Caudate nucleus (tissue), 63 donors: ENCODE measurements at places on chromosomes 12 and 14.

DNA sequence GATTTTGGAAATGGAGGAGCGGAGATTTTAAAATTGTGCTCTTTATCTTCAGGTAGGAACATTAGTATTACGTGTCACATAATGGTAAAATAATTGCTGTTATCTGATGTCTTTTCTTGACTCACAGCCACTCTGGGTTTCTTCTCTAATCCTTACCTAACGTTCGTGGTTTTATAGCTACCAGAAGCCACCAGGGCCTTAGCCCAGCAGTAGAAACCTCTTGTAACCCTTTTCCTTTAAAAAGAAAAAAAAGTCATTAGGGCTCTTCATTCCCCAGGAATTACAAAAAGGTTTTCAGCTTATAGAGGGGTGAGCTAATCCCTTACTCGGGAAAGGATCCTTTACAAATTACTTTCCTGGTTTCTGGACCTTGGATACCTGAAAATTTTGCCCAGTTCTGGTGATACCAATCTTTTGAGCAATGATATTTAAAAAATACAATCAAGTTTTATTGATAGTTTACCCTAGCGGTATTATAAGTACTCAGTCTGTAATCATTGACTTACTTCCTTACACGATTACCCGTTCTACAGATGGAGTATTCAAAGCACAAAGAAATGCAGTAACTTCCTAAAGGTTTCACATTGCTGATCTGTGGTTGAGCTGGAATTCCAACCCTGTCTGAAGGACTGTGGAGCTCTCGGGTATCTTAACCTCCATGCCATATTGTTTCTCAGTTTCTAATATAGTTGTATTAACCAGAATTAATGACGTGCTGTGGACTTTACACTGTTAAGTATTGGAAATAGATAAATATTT, 1.6 kb downstream of the GABARAPL1 start:
- no peak for DNase-seq

- no peak for DNase-seq
Measured at GRCh38 chr14:44798386-44799242, 163.1 kb downstream of the KLHL28 start.

DNA sequence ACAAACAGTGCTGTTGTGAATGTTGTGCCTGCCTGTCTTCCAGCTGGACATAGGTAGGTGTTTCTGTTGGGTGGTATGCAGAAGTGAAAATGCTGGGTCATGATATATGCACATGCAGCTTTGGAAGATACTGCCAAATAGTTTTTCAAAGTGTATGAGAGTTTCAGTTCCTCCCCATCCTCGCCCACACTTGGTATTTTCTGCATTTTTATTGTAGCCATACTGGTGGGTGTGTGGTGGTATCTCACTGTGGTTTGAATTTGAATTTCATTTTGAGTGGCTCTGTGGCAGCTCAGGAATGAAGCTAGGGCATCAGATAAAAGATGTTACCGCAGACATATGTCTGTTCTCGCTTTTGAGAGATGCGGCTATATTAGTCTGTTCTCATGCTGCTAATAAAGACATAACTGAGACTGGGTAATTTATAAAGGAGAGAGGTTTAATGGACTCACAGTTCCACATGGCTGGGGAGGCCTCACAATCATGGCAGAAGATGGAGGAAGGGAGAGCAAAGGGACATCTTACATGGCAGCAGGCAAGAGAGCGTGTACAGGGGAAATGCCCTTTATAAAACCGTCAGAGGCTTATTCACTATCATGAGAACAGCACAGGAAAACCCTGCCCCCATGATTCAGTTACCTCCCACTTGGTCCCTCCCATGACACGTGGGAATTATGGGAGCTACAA, 183.1 kb downstream of the CAND1 start:
- DNase-seq: no peak

DNA sequence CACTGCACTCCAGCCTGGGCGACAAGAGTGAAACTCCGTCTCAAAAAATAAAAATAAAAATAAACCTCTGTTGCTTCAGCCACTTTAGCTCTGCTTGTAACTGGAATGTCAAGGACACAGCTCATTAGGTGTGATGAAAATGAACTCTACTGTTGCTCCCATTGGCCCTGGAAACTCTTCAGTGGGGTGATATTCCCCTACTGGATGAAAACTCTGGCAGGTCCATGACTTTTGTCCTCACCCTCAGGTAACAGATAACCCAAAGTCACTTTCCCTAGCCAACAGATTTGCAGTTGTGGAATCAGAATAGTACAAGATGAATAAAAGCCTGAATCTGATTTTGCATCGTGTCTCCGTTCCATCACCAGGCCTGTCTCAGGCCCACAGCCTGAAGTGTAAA, 92.1 kb upstream of the CEP83 start:
- DNase-seq: no peak

DNA sequence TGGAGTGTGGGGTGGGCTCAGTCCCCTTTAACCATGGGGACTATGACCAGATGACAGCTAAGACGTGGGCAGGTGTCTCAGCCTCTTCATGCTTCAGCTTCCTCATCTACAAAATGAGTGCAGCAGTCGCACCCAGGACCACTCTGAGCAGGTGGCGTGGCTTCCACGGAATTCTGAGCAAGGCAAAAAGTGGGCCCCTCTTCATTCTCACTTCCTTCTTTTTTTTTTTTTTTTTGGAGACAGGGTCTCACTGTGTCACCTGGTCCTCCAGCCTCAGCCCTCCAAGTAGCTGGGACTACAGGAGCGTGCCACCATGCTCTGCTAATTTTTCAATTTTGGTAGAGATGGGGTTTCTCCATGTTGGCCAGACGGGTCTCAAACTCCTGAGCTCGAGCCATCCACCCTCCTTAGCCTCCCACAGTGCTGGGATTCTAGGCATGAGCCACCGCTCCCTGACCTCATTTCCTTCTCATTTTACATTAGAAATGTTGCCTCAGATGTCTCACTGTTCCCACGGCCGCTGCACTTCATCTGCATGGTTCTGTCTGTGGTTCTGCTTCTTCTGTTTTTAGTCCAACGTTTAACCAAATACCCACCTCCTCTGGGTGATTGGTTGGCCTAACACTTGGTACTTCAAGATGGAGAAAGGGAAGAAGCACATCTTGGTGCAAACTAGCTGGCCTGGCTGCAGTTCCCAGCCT, 41.3 kb upstream of the BCL7A start:
- DNase-seq: no peak

DNA sequence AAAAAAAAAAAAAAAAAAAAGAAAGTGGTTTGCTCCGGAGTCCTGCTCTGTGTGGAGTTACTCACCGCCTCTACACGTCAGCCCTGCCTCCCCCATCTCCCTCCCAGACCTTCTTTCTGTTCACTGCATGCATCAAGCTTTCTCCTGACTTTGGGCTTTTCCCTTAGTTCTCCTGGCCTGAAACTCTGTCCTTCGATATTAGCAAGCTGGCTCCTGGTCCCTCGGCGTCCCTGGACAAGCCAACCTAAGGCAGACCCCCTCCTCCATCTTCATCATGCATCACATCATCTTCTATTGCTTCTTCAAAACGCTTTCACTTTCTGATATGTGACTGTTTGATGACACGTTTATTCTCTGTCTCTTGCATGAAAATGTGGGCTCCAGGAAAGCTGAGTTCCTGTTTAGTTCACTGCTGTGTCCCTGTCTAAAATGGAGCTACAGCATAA, 40.6 kb downstream of the SLC15A4 start:
- no peak for DNase-seq

- DNase-seq: no peak
Measured at GRCh38 chr12:83979785-83980184, 932.8 kb downstream of the SLC6A15 start.

- DNase-seq: no peak
Measured at GRCh38 chr12:622416-622815, 40.8 kb downstream of the NINJ2 start.

DNA sequence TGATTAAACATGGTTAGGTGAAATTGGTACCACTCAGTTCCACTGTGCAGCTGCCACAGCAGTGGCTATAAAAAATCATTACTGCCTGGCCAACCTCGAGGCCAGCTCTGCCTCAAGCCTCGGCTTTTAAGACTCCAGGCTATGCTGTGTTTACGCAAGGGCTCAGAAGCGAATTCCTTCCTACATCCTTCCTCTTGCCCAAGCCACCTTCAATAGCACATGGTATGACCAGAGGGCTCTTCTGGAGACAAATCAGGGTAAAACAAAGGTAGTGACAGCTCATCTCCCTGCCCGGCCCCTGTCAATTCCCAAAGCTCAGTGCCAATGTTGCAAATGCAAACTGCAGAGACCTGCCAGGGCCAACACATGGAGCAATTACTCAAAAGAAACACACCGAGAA, 31.9 kb downstream of the NUAK1 start:
- no peak for DNase-seq

GRCh38 chr12:82522285-82522684, 164.0 kb downstream of the METTL25 start:
- no peak for DNase-seq

GRCh38 chr12:112304436-112304835, 77.8 kb downstream of the HECTD4 start:
- no peak for DNase-seq

DNA sequence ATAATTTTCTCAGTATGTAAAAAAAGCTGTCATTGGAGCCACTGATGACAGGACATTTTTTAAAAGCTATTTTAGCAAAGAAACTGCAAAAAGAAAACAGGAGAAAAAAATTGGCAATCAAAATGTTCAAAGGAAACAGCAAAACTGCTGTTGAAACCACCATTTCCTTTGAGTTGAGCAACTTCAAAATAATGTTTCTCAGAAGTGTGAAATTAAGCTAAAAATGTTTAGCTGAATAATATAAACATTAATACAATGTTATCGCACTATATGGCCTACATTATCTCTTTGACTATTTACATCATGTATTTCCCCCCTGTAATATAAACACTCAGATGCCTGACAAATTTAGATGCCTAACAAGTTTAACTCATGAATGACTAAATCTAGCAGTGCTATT, 23.4 kb upstream of the GLIPR1 start:
- DNase-seq: no peak

DNA sequence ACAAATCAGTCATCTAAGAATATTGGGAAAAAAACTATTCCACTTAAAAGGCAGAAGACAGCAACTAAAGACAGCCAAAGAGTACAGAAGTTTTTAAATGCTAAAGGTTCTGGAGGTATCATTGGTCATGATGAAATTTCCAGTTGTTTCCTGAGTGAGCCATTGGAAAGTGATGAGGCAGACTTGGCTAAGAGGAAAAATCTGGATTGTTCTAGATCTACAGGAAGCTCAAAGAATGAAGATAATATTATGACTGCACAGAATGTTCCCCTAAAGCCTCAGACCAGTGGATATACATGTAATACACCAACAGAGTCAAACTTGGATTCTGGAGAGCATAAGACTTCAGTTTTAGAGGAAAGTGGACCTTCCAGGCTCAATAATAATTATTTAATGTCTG, 22.8 kb downstream of the GALNT4 start:
- no peak for DNase-seq

GRCh38 chr14:42353315-42353714, 746.6 kb downstream of the LRFN5 start:
- no peak for DNase-seq

GRCh38 chr14:93748208-93749075, 39.8 kb downstream of the PRIMA1 start:
- no peak for DNase-seq

DNA sequence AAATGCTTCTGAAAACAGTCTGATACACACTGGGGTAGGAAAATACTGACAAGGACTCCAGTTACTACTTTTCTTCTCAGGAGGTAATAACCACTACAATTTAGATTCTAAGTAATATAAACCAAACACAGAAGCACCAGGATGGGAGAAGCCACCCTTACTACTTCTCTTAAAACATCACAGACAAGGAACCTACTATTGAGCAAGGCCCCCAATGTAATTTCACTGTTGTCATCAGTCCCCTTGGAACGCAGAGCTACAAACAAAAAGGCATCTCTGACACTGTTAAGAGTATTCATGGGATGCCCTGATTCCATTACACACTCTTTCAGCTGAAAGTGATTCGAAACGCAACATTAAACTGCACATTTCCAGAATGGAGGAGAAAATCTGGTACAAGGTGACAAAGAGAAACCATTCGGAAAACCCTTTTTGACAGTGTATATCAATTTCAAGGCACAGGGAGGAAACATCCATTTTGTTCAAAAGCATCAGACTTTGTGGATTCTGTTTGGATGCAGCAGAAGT, 185.9 kb downstream of the PPM1H start:
- no peak for DNase-seq

DNA sequence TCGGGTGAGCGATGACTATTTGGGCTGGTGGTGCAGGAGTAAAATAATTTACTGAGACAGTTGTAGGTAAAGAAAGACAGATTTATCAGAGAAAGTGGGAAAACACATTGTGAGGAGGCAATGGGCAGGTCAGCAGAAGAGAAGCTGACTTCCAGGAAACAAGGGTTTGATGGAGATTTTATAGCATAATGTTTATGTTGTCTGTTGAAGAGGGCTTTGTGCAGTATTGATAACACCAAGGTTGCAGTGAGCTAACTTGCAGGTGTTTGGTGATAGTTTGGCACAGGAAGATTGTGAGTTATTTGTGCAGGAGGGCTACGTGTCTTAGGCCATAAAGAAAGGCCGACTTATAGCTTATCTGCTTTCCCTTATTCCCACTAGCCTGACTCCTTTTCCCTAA, 72.2 kb downstream of the DHRS2 start:
- DNase-seq: no peak

- no peak for DNase-seq
Measured at GRCh38 chr12:91413581-91414546, 231.2 kb upstream of the DCN start.

DNA sequence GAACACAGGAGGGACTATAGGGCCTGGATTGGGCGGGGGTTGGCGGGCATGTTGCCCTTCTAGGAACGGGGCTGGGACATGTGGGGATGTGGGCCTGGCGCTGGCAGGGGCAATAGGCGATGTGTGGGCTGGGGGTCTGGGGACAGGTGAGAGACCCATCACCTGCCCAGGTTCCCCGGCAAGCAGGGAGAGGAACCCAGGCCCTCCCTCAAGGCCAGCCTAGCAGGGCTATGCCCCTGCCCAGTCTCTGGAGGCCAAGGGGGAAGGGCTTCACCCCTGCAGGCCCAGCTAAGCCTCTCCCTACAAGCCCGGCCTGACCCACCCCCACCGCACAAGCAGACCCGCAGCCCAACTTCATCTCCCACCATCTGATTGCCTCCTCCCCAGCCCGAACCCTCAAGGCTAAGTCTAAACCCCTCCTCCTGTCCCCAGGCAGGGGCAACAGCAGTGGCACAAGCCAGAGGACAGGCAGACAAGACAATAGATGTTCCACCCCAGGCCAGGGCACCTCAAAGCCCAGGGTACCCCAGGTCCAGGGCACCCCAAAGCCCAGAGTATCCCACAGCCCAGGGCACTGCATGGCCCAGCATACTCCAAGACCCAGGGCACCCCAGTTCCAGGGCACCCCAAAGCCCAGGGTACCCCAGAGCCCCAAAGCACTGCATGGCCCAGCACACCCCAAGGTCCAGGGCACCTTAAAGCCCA, 6.5 kb downstream of the JAG2 start:
- DNase-seq: no peak

DNA sequence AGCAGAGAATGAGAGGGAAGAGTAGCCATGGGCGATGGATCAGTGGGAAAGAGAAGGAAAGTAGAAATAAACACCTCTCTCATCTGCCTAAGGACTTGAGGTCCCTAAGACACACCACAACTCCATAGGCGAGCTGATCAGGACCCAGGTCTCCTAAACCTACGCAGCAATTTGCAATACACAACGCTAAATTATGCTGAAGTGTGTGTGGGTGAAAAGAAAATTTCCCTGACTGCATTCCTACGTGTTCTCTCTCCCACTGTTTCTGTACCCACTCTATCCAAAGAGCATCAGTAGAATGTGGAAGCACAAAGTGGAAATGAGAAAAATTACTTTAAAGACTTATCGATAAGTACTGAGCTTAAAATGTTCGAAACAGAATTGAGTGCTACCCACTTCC, 88.9 kb downstream of the RPS29 start:
- no peak for DNase-seq
